ENCODE measurements at places on chromosomes 7 and 10.

GRCh38 chr10:102167861-102168260 lies 15.7 kb downstream of the NOLC1 start:
- no peak for DNase-seq

GRCh38 chr7:82017334-82017943 lies 247.6 kb upstream of the HGF start:
- DNase-seq: no peak

DNA sequence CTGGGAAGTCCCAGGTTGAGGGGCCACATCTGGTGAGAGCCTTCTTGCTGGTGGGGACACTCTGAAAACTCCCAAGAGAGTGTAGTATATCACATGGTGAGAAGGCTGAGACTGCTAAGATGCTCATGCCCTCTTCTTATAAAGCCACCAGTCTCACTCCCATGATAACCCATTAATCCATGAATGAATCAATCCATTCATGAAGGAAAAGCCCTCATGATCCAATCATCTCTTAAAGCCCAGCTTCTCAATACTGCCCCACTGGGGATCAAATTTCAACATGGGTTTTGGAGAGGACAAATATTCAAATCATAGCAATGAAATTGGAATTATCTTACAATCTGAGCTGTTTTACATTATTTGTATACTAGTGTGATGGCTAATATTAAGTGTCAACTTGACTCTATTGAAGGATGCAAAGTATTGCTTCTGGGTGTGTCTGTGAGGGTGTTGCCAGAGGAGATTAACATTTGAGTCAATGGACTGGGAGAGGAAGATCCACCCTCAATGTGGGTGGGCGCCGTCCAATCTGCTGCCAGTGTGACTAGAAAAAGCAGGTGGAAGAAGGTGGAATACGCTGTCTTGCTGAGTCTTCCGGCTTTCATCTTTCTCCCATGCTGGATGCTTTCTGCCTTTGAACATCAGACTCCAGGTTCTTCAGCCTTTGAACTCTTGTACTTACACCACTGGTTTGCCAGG lies 14.3 kb upstream of the UBE2D1 start:
- no peak for DNase-seq

DNA sequence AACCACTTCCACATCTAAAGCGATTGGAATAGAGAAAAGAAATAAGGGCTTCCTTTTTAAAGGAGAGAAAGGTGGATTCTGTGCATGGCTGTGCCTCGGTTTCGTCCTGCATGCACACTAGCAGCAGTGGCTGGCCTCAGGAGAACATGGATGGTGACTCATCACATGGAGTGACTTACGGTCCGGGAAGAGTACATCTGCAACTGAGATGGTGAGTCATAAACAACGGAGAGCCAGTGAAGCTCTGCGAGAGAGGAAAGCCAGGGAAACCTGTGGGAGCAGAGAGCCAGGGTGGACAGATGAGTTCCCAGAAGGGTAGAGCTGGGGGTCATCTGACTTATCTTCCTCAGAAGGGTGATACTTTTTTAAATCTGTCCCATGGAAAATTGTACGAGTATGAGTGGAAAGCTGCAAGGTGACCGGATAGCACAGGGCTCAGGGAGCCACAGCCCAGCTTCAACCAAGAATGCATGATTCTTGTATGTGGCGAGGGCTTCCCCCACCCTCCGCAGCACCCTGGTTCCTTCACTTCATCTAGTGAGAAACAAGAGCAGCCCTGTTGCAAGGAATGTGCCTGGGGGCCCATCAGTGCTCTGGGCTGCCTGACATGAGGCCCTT lies 259.1 kb downstream of the KLF6 start:
- DNase-seq: no peak

GRCh38 chr7:101236292-101236835 lies 1.2 kb downstream of the CLDN15 start:
- no peak for DNase-seq

DNA sequence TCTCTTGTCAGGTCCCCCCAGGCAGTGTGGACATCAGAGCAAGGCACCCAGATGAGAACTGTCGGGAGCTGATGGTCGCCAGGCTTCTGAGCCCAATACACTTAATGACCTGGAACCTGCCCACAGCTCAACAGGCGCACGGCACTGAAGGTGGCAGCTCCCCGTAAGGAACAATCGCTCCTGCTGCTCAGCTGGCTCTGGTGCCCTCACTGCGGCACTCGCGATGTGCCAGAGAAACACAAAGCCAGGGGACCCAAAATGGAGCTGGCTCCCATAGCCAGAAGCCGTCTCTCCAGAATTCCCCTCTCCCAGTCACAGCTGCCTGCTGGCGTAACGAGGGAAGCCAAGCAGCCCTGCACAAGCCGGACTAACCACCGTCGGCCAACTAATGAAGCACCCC lies 6.3 kb downstream of the CALN1 start:
- no peak for DNase-seq

- DNase-seq: no peak
Observed at GRCh38 chr10:97550336-97551149, 22.0 kb upstream of the ANKRD2 start.

- no peak for DNase-seq
Observed at GRCh38 chr10:12971001-12971788, 30.3 kb downstream of the CCDC3 start.

DNA sequence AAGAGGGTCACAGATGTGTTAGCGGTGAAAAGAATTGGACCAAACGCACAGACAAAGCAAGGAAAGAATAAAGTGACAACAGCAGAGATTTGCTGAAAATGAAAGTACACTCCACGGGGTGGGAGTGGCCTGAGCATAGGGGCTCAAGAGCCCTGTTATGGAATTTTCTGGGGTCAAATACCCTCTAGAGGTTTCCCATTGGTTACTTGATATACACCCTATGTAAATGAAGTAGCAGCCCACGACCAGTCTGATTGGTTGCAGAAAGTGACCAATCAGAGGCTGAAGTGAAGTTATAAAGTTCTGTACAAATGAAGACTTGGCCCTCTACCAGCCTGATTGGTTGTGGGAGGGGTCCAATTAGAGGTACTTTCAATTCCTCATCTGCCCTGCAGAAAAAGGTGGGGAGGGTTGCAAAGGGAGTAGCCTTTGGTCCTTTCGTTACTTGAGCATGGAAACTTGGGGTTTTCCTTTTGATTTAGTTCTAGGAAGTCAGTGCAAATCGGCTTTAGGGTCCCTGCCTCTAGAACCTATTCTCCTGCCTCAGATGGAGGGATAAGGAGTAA lies 125.6 kb upstream of the PRPS1L1 start:
- DNase-seq: no peak

DNA sequence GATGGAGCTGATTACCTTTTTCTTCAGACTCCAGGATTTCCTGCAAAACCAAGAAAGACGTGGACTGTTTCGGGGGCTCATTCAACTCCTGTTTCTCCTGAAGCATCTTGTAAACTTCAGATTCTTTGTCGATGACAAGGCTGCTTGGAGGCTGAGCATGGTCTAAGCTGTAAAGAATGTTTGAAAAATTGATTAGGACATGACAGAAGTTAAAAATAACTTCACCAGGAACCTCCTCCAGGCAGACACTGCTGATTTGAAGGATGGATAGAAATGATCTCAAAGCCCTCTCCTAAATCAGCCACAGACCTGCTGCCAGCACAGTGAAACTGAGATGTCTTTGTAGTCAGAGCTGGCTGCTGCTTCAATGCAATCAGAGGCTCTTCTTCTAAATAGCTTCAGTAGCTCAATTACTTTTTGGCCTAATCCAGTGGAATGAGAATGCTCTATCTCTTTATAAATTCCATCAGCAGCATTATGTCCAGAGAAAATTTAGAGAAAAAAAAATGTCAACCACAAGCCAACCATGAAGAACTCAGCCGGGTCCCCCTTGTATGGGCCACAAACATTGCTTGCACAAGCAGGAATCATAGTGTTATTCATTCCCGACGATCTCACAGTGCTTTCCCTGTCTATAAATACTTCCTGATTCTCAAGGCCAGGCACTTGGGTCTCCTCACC lies 43.5 kb downstream of the PDLIM1 start:
- no peak for DNase-seq

- DNase-seq: no peak
Observed at GRCh38 chr7:88669913-88670312, 89.6 kb upstream of the ZNF804B start.

GRCh38 chr7:127943541-127944521 lies 87.4 kb downstream of the LRRC4 start:
- DNase-seq: peak; percentile 98

DNA sequence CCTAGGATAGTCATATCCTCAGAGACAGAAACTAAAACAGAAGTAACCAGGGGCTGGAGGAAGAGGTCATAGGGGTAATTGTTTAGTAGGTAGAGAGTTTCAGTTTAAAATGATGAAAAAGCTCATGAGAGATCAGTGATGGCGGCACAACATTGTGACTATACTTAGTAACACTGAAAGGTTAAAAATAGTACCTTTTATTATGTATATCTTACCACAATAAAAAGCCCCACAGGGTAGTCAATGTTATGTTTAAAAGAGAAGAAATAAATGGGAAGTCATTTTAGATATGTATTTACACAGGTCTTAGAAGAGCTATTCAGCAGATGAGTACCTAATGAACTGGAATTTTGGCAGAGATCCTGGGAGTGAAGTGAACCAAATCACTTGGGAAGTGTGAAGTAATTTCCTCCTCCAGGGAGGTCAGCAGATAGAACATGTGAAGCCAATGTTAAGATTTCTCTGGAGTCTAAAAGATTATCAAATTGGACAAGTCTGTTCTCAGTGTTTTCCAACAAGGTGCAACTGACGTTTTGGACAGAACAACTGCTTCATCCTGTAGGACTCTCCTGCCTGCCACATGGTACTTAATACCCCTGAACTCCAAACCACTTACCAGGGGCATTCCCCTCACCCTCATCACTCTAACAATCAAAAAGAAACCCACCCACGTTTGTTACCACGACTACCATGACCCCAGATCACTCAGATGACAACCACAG lies 6.4 kb downstream of the CDCA7L start:
- DNase-seq: peak; percentile 13

GRCh38 chr10:49254556-49255318 lies 44.2 kb upstream of the C10orf71 start:
- no peak for DNase-seq

- DNase-seq: no peak
Observed at GRCh38 chr7:51369746-51370145, 53.1 kb upstream of the COBL start.

GRCh38 chr10:7906128-7906527 lies 87.8 kb downstream of the TAF3 start:
- DNase-seq: peak; percentile 10

DNA sequence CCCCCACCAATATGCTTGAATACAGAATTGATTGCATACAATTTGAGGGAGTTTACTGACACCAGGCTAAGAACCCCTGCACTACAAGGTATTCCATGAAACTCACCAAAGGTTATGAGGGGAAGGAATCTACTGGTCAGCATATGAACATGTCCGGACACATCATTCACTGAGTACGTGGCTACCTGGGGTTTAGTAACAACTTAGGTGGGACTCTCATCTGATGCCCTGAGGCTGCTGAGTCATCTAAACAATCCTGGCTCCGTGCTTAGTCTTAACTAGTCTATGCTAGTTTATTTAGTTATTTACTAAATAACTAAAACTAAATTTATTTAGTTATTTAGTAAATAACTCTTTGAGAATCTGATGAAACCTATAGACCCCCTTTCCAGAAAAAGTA lies 11.3 kb downstream of the PI4K2A start:
- DNase-seq: no peak

- no peak for DNase-seq
Observed at GRCh38 chr7:132118641-132119040, 457.6 kb downstream of the PLXNA4 start.

DNA sequence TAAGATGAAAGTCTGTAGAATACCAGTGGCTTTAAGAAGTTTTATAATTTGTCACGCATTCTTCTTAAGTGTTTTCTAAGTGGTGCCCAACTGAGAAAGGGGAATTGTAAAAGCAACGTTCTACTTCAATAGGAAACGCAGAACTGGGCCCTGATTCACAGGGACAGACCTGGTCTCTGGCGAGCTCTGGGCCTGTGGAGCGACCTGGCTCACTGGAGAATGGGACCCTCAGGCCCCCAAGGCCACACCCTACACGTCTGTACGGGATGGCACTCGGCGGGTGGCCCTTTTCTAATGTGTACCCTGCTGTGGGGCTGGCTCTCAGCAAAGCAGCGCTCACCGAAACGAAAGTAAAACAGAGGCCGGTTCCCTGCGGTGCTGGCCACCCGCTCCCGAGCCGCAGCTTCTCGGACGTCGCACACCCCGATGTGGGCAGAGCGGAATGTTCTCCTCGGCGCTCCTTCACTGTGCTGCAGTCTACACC lies 205.0 kb downstream of the DIP2C start:
- no peak for DNase-seq

DNA sequence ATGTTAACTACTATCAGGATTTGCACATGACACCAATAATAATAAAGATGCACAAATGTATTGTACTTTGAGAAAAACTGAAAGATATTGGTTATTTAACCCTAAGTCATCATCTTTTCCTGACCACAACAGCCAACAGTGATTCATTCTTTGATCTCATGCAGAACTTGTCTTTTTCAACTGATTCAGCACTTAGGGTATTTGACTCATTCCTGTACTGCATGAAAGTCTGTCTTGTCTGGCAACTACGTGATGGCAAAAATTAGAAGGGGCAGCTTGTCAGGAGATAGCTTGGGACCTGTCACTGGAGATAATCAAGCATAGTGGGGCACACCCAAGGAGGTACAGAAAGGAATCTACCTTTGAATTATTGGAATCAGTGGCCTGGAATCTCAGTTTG lies 77.8 kb upstream of the LRRC17 start:
- DNase-seq: no peak

GRCh38 chr10:30812018-30812851 lies 182.7 kb upstream of the LYZL2 start:
- no peak for DNase-seq

GRCh38 chr7:16051561-16052255 lies 365.2 kb upstream of the MEOX2 start:
- no peak for DNase-seq

- DNase-seq: no peak
Observed at GRCh38 chr10:124019886-124020797, 73.3 kb downstream of the CHST15 start.

DNA sequence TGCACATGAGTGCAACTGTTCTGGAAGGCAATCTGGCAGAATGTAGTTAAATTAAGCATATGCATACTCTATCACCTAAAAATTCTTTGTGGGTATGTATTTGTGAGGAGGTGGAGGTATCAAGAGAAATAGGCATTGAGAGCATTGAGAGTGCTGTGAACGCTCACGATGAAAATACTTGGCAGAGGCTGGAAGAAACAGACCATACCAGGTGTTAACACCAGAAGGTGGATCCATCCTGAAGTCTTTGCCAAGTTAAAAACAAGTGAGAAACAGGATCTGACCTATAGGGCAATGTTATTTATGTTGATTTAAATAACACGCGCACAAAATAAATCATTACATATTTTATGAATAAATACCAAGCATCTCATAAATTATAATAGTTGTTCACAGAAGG lies 311.6 kb downstream of the PCLO start:
- peak; percentile 9 for DNase-seq

DNA sequence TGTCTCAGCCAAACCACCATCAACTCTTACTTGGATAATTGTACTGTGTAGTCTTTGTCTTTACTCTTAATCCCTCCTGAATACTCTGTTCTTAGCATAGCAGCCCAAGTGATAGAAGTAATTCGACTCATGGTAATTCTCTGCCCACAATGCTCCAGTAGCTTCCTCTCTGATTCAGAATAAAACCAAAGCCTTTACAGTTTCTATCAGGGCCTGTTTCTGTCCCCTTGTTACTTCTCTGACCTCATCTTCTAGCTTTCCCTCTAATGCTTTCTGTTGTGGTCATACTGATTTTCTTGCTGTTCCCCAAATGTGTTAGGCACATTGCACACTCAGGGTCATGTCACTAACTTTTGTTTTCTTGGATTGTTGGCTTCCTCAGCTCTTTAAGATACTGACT lies 8.0 kb downstream of the ZNF518A start:
- no peak for DNase-seq

GRCh38 chr10:86659161-86659691 lies 4.9 kb downstream of the OPN4 start:
- no peak for DNase-seq

Measured in NCI-H524 (cell line).